Head of caudate nucleus (tissue), 42 donors: ENCODE measurements at places on chromosomes 2 and 18.

- DNase-seq: no peak
These were observed 70.7 kb downstream of the SOS1 start for GRCh38 chr2:39050109-39050508.

GRCh38 chr2:190551928-190552327, 17.4 kb upstream of the NEMP2 start:
- DNase-seq: no peak

DNA sequence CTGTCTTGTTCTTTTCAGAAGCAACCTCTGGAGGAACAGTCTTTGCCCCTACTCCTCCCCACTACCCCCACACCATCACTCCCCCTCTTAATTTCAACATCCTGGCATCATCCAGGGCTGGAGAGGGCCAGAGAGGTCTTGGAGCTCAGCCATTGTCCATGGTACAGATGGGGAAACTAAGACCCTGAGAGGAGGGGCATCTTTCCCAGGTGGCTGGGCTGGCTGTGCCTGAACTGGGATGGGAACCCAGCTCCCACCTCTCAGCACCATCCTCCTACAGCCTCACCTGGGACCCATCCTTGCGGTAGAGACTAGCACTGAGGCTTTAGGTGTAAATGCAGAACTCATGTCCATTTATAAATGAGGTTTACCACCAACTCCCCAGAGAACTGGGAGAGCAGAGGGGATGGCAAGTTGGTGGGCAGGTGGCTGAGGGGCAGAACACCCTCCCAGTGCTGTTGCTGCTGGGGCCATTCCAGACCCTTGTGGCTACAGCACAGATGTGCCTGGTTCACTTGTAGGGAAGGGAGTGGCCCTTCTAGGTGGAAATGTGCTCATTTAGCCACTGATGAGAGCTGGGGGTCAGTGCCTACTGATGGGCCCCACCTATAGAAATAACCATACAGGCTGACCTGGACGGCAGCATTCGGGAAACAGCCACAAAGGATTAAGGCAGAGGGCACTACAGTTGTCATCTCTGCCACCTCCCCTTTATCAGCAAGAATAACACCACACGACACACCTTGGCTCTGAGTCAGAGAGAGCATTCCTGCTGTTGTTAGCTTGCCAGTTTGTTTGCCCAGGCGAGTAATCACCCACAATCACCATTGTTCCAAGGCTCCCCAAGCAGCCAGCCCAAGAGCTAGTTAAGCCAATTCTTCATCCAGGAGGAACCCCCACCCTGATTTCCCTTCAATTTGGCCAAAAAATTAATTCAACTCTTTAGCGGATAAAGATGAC, 2.1 kb downstream of the MLPH start:
- no peak for DNase-seq

DNA sequence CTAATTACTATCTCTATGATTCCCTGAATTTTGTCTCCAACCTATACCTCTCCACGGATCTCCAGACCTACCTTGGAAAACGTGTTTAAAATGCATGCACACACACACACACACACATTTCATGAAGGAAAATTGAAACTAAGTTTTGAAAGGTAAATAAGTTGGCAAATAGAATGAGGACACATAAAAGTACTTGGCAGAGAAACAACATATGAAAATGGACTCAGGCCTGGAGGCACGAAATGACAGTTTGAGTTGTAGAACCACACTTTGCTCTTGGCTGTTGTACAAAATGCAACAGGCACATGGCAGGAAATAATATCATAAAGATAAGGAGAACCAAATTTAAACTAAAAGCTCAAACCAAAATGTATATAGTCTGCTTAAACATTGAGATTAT, 868.1 kb upstream of the CNTNAP5 start:
- no peak for DNase-seq

DNA sequence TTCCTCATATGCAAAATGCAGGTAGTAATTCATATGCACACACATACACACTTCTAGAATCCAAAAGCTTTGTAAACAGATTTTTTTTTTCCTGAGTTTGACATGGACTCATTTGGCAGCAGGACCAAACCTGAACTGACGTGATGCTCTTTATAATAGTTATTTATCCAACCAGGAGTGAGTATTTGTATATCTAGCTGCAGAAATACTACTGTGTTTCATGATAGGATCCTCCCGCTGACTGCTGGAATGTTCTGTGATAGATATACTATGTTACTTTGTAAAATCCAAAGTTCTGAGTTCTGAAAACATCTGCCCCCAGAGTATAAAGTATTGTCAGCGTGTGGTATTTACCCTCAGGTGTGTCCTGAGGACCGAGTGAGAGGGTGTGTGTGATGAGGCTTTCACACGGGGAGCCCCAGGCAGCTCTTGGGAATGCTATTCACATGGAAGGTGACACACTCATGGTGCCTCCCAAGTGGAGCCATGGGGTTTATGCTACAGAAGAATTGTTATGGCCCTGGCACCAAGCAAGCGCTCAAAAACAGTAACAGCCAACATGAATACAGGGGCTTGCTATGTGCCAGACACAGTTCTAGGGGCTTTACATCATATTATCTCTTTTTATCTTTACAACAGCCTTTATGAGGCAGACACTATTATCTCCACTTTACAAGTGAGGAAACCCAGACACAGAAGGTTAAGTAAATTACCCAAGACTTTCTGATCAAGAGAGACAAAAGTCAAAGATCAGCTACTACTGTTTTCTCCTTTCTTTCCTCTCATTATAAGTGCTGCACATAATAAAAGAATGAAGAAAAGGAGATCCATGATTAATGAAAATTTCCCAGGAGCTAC, 16.7 kb upstream of the TXNDC2 start:
- DNase-seq: no peak

DNA sequence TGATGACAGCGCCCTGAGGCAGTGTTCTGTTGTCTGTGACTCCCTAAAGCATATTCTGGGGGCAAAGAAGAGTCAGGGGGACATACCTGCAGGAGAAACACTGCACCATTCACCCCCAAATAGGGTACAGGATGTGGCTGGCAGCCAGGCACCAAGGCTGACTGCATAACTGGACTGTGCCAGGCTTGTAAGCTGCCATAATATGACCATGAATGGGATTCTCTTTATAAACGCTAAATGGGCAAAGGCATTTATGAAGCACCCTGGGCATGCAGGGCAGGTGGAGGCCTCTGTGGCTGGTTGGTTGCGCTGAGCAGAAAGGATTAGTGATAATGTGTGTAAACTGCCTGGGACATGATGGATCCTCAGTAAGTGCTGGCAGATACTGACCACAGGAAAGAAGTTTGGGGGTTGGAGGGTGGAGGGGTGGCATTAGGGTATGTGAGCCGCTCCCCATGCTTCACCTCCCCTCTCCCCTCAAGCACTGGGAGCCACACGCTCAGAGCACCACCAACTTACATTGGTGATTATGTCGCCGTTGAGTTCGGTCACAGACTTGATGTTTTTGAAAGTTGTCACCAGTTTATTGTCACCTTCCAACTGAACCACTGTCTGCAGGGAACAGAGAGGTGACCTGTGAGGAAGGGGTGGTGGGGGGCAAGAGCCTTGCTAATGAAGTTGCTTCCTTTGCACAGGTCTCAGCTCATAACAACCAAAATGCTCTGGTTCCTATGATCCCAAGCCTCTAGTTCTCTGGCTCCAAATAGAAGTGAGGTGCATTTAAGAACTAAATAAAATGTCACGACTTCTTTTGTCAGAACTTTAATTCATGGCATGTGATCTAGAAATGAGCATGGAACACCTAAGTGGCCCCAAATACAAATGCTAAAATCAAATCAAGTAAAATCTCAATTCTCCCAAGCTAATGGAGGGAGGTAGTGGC, 3.6 kb downstream of the FABP1 start:
- no peak for DNase-seq

DNA sequence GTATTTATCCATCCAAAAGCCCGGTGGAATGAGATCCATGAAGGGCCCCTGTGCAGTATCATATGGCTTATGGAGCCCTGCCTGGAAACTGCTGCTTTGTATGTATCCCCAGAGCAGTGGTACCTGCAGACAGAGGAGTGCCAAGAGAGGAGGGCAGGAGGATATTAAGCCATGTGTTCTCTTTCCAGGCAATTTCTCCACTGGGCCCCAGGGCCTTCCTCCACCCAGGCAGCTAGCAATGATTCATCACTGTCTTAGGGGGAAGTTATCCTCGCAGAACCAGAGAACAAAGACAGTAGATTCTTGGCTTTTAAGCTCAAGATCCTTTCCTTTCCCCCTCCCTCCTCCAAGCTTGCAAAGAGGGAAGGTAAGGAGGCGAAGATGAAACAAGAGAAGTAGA, 98.1 kb downstream of the LRRC30 start:
- DNase-seq: no peak

DNA sequence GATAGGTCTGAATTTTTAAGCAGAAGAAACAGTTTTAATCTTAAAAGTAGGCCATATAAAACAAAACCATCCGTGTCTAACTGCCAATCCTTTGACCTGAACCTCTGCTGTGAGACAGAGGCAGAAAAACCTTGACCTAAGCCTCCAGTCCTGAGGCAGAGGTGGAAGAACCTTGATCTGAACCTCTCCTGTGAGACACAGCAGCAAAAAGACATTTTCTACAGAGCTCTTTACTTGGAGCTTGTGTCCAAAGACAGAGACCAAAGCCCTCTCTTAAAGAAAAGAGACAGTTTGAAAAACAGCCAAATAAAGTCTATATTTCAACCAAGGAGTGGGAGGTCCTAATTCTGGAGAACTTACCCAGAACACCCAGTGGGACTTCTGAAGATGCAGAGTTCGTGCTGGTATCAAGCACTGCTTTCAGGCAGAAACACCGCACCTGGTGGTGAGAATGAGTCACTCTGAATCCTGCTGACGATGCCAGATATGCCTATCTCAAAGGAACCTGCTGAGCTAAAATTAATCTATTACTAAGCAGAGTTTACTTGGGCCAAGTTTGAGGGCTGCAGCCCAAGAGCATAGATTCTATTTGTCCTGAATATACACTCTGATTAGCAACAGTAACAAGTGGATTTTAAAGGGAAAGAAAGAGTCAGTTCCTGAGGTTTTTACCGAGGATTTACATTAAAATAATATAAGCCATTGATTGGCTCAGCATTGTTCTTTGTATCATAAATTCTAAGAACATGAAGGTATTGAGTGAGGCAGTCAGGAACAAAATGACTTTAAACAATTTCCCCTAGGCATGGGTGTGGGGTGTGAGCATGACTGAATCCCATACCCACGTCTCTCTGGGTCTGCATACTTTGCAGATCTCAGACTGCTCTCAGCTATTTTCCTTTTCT, 806.4 kb downstream of the TRIB2 start:
- DNase-seq: no peak

- no peak for DNase-seq
These were observed 32.3 kb downstream of the LYPD6B start for GRCh38 chr2:149070681-149071320.

- no peak for DNase-seq
These were observed 103.2 kb downstream of the FAM161A start for GRCh38 chr2:61750624-61751023.

DNA sequence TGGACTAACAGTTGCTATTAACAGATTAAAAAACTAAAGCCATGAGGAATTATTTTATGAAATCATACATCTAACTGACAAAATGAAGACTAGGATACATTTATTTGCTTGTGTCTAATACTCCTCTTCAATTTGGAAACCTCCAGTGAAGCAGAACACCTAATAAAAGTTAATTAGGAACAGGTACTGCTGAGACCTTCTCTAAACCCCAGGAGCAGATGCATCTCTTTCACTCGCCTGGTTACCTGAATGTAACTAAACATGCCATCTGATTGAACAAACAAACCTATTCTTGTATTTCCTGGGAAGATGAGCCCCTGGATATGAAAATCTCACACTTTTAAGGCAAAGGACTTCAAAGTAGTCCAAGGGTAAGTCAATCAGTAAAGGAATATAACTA, 898.2 kb downstream of the NRXN1 start:
- no peak for DNase-seq
